DND-41 (cell line): ENCODE measurements at places on chromosomes 1 and 21.

DNA sequence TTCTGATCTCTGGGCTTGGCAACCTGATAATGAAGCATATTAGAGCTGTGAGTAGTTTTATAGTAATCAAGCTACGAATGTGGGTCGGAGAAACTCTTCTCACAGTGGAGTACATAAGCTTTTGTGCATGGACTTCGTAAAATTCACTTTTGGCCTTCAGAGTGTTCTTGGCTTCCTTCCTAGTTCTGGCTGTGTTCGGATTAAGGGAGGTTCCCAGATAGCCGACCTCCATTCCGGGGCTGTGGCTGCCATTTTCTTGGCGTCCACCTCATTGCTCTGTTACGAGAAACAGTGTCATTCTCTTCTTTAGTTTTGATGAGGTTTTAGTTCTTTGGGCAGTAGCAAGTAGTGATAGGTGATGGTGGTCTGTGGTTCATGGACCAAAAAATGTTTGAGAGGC is 26.3 kb downstream of the CAMTA1 start:
- no peak overlapping the region for H3K4me3 ChIP-seq
- H3K27ac ChIP-seq: no peak overlapping the region
- no peaks in the 10 kb centered on the region for H3K36me3 ChIP-seq
- no peaks in the 10 kb centered on the region for H3K4me1 ChIP-seq
- no peak for DNase-seq

DNA sequence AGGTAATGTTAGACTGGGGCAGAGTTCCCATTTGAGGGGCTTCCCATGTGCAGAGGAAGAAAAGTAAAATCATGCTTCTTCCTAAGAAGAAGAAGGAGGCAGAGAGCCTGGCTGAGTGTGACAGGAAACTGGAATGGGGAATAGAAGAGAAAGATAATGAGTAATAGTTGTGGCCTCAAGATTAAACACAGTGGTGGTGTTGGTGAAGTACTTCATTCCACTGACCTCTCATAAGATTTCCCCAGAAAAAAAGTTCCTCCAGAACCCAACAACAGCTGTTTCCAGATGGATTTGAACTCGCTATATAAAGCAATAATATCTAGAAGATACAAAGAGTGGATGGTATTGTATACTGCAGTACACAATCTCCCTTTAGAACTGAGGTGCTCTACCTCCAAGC is 13.0 kb downstream of the RGS1 start:
- no peaks in the 10 kb centered on the region for H3K36me3 ChIP-seq
- H3K27ac ChIP-seq: no peak overlapping the region
- no peaks in the 10 kb centered on the region for H3K27me3 ChIP-seq
- no peak overlapping the region for H3K4me3 ChIP-seq
- H3K4me1 ChIP-seq: peaks cover 19% of the 10 kb centered on the region
- no peak for DNase-seq

- H3K27ac ChIP-seq: no peak overlapping the region
- H3K36me3 ChIP-seq: no peaks in the 10 kb centered on the region
- peaks cover 9% of the 10 kb centered on the region; the same call in 1 of the 2 replicates for H3K4me1 ChIP-seq
- H3K27me3 ChIP-seq: no peaks in the 10 kb centered on the region
- H3K4me3 ChIP-seq: peak overlapping the region; percentile 51
These were observed 699 bp downstream of the ECHDC2 start for GRCh38 chr1:52920791-52921291.

DNA sequence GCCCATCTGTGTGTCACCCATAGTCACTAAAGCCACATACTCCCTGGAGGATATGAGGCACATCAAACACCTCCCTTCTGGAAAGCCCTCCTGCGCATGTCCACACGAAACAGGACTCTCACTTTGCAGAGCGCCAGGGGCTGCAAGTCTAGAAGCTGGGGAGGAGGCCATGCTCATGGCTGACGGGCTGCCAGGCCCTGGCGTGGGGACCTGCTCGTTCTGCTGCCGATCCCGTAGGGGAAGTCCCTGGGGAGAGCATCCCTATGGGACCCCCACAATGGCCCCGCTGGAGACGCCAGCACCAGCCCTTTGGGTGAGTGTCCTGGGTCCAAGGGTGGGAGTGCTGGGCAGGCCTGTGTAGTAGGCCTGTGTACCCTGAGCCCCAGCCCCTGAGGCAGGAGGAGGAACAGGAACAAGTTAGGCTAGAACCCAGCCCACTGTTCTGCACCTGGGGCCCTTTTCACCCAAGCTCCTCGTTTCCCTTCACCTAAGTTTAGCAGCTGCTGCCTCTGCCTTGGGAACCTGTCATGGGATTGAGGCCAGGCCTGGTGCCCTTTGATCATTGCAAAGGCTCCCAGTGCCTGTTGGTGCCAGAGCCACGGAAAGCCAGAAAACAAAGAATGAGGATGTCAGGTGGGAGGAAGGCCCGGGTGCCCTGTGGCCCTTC is 9.9 kb downstream of the FAM3B start:
- no peak overlapping the region for H3K4me3 ChIP-seq
- H3K27me3 ChIP-seq: no peaks in the 10 kb centered on the region
- DNase-seq: no peak
- H3K36me3 ChIP-seq: no peaks in the 10 kb centered on the region
